ENCODE measurements at places on chromosomes 16 and 17. TPM values are rescaled to one million over a fixed set of nuclear protein-coding genes. Genes with fewer than 3 reads are reported as not detected.

Gene KRT40
- total RNA-seq = not detected

Gene NPIPB6
- 1.5 TPM for total RNA-seq

Gene KRTAP9-2
- total RNA-seq = not detected

Gene HOXB8
- total RNA-seq = 0.15 TPM

Gene SNX20
- total RNA-seq = not detected

Gene ITGB3
- total RNA-seq = not detected

Gene GOSR1
- total RNA-seq = 47.5 TPM

Gene SOX9
- total RNA-seq = 5.1 TPM

Gene DOC2B
- 0.33 TPM for total RNA-seq

Gene RAD51C
- 11.3 TPM for total RNA-seq

Gene ZSCAN10
- total RNA-seq = 50.7 TPM

GRCh38 chr17:33492731-33493265 is 199.7 kb upstream of the ASIC2 start:
- DNase-seq = no peak

- no peak for DNase-seq
Observed at GRCh38 chr17:36661047-36661666, 59.8 kb downstream of the MRM1 start.

DNA sequence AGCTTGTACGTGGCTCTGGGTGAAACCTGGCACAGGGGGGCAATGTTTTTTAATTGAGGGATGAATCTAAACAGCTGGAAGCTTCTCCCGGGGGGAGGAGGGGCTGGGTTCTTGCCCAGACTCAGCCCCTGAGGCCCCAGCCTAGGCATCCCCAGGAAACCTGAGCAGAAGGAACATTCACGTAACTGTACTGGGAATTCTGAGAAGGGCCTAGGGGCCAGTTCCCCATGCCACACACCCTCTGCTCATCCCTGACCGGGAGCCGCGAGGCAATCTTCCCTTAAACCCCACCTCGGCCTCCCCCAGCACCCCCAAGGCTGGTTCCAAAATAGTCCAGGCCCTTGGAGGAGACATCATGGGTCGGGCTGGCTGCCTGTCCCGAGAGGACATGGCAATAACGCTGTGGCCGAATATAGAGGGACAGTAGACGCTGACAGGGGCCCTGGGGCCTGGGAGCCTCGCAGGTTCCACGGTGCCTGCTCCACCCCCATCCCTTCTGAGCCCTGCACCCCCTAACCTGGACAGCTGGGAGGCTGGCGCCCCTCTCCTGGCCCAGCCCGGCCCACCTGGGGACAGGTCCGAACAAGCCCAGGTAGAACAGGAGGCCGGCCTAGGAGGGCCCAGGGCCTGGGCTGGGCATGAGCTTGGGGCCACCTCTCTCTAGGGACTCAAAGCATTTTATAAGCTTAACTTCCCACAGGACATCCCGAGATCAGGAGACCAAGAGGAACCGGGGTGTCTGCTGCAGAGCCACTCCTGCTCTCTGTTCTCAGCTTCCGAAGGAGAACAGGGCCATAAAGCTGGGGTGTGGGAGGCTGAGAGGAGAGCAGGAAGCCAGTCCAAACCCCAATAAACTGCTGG is 83.2 kb upstream of the TOB1 start:
- no peak for DNase-seq

GRCh38 chr17:56851008-56851407 is 17.1 kb downstream of the DGKE start:
- no peak for DNase-seq

GRCh38 chr17:52227926-52228325 is 69.4 kb upstream of the CA10 start:
- DNase-seq = no peak

GRCh38 chr16:65975049-65975708 is 391.3 kb upstream of the CDH5 start:
- DNase-seq = no peak

DNA sequence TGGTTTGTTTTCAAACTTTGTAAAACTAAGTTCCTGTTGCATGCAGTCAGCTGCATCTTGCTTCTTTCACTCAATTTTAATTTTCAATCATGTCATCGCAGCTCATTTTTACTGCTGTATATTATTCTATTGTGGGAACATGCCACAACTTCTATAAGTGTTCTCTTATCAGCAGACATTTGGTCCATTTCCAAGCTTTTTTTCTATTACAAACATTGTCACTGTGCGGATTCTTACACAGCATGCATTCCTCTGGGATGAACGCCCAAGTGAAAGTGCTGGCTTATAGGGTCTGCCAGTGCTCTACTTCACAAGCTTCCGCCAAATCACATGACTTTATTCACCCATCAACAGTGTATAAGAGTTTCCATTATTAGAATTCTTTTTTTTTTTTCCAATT is 22.7 kb downstream of the GINS3 start:
- no peak for DNase-seq

- no peak for DNase-seq
Observed at GRCh38 chr16:30820952-30821421, 34.0 kb upstream of the ZNF629 start.

GRCh38 chr17:58084317-58084981 is 1.2 kb downstream of the DYNLL2 start:
- DNase-seq = peak; percentile 13

- no peak for DNase-seq
Observed at GRCh38 chr16:2833776-2834175, 3.7 kb downstream of the ZG16B start.

GRCh38 chr17:39104046-39104445 is 47.4 kb downstream of the PLXDC1 start:
- no peak for DNase-seq

- no peak for DNase-seq
Observed at GRCh38 chr17:82571855-82572254, 52.3 kb downstream of the FOXK2 start.

GRCh38 chr17:34665819-34666763 is 86.7 kb downstream of the TMEM132E start:
- DNase-seq = no peak

DNA sequence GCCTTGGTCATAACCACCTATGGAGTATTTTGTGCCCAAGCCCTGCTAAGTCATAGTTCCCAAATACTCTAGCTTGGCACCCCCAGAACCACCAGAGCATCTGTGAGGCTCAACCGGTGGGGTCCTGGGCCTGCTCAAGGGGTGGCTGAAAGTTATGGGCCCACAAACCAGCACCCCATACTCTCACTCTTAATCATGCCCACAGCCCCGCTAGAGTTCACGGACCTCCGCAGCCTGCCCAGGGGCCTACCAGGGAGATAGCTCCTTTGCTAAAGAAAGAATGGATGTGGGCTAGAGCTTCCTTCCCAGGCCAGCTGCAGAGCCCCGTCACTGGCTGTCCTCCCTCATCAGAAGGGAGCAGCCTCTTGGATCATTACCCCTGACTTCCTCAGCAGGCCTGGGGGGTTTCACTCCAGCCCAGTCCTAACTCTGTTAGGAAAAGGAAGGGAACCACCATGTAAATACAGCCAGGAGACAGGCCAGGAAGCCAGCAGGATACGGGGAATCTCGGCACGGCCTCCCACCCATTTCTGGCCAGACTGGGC is 1.4 kb downstream of the GIT1 start:
- no peak for DNase-seq

- no peak for DNase-seq
Observed at GRCh38 chr16:4763791-4764190, 3.2 kb downstream of the ZNF500 start.

DNA sequence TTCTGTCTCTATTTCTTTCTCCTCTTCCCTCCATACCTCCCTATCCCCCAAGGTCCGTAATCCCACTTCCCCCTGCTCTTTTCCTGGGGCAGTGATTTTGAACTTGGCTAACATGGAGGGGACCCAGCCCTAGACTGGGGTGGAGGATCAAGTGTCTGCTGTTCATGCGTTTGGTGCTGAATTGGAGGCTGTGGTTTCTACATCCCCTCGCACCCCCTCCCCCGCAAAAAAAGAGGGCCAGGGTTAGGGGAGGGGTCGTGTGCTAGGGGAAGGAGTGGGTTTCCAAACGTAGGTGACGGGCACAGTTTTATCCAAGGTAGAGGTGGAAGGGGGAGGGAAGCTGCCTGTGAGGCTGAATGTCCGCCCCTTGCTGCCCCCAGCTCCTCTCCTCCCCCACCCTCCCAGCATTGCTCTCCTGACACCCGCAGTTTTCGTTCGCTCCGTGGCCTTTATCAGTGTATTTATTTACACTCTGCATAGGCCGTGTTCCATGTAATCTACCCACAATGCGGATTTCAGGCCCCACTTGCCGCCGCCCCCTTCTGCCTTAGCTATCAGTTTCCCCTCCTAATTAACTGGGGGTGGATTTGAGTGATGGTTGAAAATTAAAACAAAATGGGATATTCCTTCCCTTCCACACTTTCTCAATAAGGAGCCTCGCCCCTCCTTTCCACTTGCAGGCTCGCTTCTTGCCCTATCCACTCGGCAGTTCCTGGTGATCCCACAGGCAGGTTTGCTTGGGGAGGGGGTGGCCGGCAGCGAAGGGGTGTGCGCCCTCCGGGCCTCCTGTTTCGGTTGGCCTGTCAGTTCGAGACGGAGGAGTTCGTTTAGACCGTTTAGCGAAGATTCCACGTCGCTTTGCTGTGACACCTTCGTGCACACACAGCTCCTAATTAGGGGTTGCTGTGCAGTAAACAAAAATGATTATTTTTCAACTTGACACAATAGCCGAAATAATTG is 2.0 kb downstream of the GNAO1 start:
- DNase-seq = no peak

Measured in endothelial cell (in vitro differentiated cells).